Neural cell (in vitro differentiated cells): ENCODE measurements at places on chromosomes 16 and 17. TPM values are rescaled to one million over a fixed set of nuclear protein-coding genes. Genes with fewer than 3 reads are reported as not detected.

Gene GNG13
- not detected in 2 replicates for polyA plus RNA-seq

Gene ZFP3
- 0.05 and 0.20 TPM in 2 replicates for polyA plus RNA-seq

Gene TP53TG3
- not detected in 2 replicates for polyA plus RNA-seq

Gene OR1A1
- polyA plus RNA-seq = not detected in 2 replicates

Gene DCAKD
- polyA plus RNA-seq = 68.5 and 75.0 TPM in 2 replicates

Gene NTN3
- polyA plus RNA-seq = 1.2 and 2.4 TPM in 2 replicates

Gene INCA1
- 0.38 TPM in 1 of 2 replicates, not detected in the other for polyA plus RNA-seq
